ENCODE measurements at places on chromosomes 12 and 14.

DNA sequence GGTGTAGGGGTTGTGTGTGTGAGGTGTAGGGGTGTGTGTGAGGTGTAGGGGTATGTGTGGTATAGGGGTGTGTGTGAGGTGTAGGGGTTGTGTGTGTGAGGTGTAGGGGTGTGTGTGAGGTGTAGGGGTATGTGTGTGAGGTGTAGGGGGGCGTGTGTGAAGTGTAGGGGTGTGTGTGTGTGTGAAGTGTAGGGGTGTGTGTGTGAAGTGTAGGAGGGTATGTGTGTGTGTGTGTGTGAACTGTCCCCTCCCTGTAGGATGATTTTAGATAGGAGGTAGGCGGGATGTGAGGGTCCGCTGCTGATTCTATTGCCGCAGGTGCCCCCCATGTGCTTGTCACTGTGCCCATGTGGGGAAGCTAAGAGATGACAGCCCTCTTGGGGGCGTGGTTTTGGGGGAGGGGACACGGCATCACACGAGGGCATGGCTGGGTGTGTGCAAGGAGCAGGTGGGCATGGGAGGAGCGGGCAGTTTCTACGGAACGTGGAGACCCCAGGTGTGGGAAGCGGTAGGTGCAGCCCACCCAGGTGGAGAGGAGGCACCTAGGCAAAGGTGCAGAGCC lies 88.5 kb downstream of the DDX51 start:
- no peak for DNase-seq

DNA sequence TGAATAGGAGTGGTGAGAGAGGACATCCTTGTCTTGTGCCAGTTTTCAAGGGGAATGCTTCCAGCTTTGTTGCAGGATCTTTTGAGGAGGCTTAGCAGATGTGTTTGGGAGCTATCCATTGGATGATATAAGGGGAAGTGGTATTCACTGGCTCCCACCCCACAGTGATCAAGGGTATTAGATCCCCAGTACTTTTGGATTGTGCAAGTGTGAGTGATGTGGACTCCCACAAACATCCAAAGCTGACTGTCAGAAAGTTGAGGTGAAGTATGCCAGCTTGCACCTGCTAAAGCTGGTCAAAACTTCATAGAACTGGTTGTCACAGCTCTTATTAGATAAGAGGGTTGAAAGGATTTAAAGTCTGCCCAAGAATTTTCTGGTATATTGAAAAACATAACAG lies 110.1 kb upstream of the BTG1 start:
- DNase-seq, result no peak

DNA sequence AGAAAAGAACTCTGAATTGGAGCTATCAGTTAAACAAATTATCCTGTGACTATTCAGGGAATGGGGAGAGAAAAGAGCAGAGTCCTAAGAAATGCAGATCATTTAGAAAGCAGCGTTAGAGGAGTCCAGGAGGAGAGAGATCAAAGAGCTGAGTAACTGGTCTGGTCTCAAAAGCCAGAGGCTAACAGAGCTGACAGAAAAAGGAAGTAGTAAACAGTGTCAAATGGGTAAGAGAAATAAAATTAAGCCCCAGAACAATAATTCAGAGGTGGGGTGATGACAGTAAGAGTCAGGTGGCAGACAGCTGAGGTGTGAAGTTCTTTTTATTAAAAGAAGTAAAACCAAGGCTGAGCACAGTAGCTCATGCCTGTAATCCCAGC lies 19.3 kb downstream of the GXYLT1 start:
- DNase-seq, result no peak

- no peak for DNase-seq
Measured at GRCh38 chr12:117394491-117394890, 33.1 kb upstream of the NOS1 start.

- no peak for DNase-seq
Measured at GRCh38 chr12:19999805-20000138, 368.6 kb upstream of the PDE3A start.

DNA sequence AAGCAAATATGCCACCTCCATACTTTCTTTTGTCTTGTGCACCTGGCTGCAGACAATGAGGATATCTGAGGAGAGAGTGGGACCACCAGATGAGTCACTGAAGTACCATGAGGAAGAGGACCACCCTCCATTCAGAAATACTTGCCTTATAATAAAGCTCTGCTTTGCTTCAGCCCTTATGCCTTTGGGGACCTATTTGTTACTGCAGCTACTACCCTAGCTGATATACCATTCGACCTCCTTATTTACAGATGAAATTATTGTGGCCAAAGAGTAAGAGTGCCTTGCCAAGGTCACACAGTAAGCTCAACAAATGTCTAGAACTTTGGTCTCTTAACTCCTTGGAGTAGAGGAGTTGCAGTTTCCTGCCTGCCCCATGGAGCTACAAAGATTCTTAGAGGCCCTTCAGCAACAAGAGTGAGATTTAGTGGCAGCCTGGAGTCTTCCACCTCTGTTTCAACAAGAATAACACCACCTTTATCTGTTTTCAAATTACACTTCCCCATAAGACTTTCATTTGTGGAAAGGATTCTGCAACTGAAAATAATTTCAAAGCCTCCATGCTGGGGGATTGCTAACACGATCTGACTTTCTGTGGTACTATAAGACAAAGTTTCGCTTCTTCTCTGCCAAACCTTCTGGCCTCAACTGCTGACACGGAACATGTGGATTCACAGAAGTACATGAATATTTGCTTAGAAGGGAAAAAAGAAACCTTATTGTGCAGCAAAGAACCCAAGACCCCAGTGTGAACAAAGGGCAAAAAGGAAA lies 3.6 kb downstream of the CMKLR1 start:
- no peak for DNase-seq

GRCh38 chr12:57240066-57240921 lies 10.7 kb downstream of the STAC3 start:
- no peak for DNase-seq

DNA sequence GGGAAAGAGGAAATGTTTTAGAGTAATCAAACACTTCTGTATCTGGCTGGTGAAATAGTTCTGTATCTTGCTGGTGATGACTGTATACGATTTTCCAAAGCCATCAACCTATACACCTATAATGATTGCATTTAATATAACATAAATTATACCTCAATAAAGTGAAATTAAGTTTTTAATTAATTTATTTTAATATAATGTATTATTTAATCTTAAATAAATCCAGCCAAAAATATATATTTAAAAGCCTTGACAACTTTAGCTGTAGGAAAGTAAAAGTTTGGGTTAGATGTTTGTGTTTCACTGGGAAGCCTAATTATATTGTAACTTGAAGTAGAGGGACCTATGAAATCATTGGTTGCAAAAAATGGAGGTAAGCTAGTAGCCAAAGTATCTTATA lies 654.8 kb upstream of the MIS18BP1 start:
- no peak for DNase-seq

DNA sequence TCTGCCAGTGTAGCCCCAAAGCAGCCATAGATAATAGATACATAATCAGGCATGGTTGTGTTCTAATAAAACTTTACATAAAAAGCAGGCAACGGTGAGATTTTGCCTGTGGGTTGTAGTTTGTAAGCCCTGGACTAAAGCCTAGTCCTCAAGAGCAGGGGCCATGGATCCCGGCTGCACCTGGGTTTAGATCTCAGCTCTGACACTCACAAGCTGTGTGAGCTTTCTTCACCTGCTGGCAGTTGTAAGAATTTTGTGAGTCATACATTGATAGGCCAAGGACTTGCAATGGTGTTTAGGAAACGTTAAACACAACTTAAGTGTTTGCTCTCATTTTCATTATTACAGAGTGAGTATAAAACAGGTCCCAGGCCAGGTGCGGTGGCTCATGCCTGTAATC lies 395.8 kb upstream of the TBX3 start:
- DNase-seq, result no peak

- DNase-seq, result no peak
Measured at GRCh38 chr12:91529829-91530228, 347.2 kb upstream of the DCN start.

GRCh38 chr12:124501112-124501561 lies 66.3 kb downstream of the NCOR2 start:
- no peak for DNase-seq

- DNase-seq, result no peak
Measured at GRCh38 chr12:91347481-91348214, 165.0 kb upstream of the DCN start.

DNA sequence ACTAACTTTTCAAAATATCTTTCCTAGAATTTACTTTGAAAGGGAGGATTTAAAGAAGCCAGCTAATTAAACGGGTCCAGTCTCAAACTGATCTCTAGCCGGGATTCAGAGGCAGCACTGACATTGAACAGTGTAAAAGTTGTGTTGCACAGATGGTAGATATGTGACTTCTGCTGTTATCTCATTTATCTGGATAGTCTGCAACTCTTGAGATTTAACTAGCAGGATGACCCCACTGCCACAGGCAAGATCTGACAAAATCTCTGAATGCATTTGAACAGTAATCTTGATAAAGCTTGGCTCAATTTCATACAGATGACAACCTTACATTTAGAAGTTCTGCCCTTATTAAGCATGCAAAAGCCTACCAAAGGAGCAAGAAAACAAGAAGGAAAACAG lies 138.0 kb upstream of the CPNE8 start:
- DNase-seq, result no peak

- no peak for DNase-seq
Measured at GRCh38 chr12:74602881-74603672, 65.4 kb downstream of the ATXN7L3B start.

DNA sequence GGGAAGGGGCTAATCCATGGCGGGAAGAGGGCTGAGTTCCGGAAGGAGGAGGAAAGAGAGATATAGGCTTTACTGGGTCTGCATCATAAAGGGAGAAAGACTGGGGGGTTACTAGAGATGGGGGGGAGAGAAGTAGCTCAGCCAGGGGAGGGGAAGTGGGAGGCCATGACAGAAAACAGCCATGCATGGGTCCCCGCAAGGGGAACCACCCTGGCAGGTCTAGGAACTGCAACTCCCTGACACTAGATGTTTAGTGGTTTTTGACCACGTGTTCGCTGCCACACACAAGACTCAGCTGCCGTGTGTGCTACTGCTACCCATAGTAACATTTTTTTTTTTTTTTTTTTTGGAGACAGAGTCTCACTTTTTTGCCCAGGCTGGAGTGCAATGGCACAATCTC lies 145.0 kb downstream of the RIMBP2 start:
- no peak for DNase-seq

DNA sequence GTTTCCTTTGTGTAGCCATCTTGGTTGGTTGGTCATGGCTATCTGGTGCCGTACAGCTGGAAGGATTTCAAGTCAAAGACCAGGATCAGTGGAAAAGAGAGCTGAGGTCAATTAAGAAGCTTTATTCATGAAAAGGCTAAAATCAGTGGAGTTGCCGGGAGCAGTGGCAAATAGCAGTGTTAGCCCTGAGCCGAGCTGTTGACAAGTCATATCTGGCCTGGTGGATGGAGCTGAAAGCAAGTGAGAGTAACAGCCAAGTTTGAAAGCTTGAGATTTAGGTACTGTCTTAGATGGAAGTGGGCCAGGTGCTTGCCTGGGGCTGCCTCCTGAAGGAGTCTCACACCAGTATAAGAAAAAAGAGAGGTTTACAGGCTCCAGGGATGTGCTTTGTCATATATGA lies 9.0 kb downstream of the BATF start:
- DNase-seq, result no peak

DNA sequence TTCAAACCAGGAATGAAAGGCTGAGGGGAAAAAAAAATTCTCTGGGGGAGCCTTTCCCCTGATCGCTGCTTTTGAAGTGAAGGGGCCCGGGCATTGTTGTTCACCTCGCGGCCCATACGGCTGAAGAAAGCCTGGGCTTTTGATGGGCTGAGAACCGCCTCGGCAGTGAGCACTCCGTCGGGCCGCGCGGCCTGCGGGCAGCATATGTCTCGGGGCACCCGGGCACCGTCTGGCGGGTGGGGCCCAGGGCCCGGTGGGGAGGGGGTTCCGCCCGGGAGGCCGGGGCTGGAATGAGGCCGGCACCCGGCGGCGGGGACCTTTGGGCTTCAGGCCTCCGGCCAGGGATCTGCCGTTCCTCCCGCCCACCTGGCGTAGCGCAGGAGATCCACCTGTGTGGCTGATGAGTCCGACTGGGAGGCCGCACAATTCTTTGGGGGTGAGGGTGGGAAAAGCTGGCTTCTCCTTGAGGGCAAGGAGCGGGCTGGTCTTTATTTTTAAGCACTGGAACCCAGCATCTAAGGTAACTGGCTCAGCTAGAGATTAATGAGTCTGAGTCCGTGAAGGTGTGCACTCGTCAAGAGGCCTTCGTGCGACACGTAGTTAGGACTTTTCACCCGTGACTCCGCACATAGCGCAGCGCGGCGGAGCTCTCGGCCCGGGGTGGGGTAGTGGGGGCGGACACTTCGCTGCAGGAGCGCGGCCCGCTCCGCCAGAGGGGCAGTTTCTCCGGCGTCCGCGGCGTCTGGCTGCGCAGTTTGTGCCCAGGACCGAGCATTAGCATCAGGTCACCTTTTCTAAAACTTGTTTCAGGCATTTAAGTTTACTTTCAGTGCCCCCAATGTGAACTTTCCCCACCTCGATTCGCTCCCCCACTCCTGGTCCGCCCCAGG lies 10.6 kb downstream of the FOXA1 start:
- DNase-seq, result no peak

DNA sequence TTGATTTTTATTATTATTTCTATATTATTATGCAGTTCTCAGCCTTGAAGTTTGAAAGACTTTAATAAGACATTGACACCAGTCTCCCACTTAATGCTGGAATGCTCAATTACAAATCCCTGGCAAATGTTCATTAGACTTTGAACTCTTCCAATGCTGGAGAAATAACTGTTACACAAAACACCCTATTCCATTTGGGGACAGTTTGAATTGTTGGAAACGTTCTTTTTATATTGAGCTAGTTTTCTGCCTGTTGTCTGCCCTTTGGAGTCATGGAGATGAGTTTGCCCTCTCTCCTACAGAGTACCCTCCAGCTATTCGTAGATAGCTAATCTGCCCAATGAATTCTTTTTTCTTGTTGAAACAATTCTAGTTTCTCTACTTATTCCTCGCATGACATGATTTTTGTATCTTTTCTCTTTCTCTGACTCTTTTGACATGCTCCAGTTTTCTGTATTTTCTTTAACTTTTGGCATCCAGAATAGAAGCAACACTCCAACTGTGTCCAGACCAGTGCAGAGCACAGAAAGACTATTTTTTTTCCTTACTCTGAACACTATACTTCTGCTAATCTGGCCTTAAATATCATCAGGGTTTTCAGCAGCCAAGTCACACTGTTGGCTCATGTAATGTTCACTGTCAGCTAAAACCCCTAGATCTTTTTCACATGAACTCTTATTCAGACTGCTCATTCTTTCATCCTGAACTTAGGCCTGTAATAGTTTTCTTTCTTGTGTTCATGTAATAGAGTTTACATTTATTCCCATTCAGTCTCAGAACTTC lies 379.3 kb downstream of the RAD51B start:
- no peak for DNase-seq

- DNase-seq, result no peak
Measured at GRCh38 chr14:93173943-93174395, 10.7 kb downstream of the MOAP1 start.

- no peak for DNase-seq
Measured at GRCh38 chr12:108525681-108526080, 10.6 kb downstream of the FICD start.

- DNase-seq, result no peak
Measured at GRCh38 chr14:26528415-26529182, 69.2 kb downstream of the NOVA1 start.
